ENCODE measurements at places on chromosomes 3 and 15. TPM values are rescaled to one million over a fixed set of nuclear protein-coding genes. Genes with fewer than 3 reads are reported as not detected.

- no peak for DNase-seq
These were observed 622.8 kb upstream of the AGTR1 start for GRCh38 chr3:148074946-148075345.

GRCh38 chr3:152302521-152303021 lies 33.8 kb downstream of the MBNL1 start:
- no peak for DNase-seq

DNA sequence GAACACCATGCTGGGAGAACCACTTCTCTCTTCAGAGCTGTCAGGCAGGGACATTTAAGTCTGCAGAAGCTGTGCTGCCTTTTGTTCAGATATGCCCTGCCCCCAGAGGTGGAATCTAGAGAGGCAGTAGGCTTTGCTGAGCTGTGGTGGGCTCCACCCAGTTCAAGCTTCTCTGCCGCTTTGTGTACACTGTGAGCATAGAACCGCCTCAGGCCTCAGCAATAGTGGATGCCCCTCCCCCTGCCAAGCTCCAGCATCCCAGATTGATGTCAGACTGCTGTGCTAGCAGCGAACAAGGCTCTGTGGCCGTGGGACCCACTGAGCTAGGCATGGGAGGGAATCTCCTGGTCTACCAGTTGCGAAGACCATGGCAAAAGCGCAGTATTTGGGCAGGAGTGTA lies 121.6 kb downstream of the NFKBIZ start:
- no peak for DNase-seq

The SPG11 gene
- 35.9 TPM for total RNA-seq

- DNase-seq = no peak
These were observed at the start of gene ZMYND10 for GRCh38 chr3:50345586-50346234. TSS of gene ZMYND10 (minus strand) at chr3:50345732. CDS start at chr3:50345579, 153 bp downstream.

GRCh38 chr3:8606701-8607231 lies 37.8 kb downstream of the SSUH2 start:
- no peak for DNase-seq

The HIGD2B gene
- not detected for total RNA-seq

The CAMK2N2 gene
- not detected for total RNA-seq
